ENCODE measurements at places on chromosomes 7 and 10. TPM values are rescaled to one million over a fixed set of nuclear protein-coding genes. Genes with fewer than 3 reads are reported as not detected.

The PAX4 gene
- polyA plus RNA-seq = not detected

The ELFN1 gene
- polyA plus RNA-seq = 0.23 TPM

The TWIST1 gene
- polyA plus RNA-seq = not detected

The TWNK gene
- polyA plus RNA-seq = 1.9 TPM
